ENCODE measurements at places on chromosomes 1 and 21.

GRCh38 chr1:55141295-55141893 is 73.8 kb downstream of the USP24 start:
- DNase-seq, result no peak

DNA sequence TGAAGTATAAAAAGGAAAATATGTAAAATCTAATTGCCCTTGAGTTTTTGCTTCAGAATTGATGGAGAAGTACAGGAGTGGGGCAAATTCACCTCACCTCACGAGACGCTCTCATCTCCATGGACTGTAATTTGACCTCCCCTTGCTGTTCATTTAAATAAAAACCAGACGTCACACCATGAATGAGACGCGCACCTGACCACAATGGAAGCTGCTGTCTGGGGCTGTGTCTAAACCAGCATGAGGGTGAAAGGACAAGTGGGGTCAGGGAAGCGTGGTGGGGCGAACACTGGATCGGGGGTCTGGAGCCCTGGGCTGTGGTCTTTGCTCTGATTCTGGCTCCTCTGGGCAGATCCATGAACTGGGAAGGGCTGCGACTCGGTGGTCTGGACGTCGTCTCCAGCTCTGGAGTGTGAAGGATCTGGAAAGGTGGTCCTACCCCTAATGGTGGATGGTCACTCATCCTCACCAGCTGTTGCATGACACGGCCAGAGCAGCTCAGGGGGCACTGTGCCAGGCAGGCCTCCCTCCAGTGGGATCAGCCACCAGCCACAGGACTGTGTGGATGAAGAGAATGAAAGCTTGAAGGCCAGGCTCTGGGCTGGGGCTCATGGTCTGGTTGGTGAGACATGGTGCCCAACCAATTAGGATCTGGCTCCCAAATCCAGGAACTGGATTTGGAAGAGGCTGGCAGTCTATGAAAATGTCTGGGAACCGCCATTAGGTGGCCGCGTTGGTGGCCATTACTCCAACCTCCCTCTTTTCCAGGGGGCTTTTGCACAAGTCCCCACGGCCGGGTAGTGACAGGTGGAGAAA is 728.6 kb downstream of the PTPRU start:
- DNase-seq, result no peak

GRCh38 chr21:44531606-44532564 is 8.1 kb downstream of the KRTAP10-1 start:
- no peak for DNase-seq

DNA sequence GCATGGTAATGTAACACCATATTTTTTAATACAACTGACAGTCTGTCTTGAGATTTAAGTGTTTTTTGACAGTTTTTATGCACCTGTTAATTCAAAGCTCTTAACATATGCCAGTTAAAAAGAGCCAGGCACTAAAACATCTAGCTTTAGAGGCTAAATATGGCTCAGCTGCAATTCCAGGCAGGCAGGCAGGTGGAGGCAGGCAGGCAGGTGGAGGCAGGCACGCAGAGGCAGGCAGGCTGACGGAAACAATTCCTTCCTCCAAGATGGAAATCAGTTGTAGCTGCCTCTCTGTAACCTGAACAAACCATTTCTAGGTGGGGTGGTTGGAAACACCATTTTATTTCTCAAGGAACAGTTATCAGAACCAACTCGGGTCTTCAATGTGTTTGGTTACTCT is 51.2 kb downstream of the GORAB start:
- no peak for DNase-seq

GRCh38 chr21:33230545-33231324 is 997 bp downstream of the IFNAR2 start:
- DNase-seq, result peak; percentile 11

- DNase-seq, result no peak
Measured at GRCh38 chr1:19866029-19866428, 16.2 kb upstream of the OTUD3 start.

GRCh38 chr1:223702735-223703667 is 9.3 kb upstream of the CAPN2 start:
- no peak for DNase-seq

DNA sequence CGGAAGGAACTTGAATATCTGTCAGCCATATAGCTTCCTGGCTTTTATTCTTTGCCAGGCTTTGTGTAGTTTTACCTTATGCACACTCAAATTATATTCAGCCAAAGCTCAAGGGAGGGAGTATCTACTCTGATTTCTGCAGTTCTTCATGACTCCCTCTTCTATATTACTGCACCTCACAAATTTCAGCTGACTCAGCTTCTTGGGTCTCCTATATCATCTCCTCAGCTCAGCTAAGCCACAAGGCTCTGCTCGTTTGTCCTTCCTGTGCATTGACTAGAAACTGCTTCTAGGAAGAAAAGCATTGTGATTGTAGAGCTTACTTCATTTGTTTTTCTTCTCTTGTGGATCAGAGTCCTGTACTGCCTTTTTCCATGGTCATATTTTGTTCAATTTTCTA is 37.4 kb downstream of the BTBD8 start:
- no peak for DNase-seq

DNA sequence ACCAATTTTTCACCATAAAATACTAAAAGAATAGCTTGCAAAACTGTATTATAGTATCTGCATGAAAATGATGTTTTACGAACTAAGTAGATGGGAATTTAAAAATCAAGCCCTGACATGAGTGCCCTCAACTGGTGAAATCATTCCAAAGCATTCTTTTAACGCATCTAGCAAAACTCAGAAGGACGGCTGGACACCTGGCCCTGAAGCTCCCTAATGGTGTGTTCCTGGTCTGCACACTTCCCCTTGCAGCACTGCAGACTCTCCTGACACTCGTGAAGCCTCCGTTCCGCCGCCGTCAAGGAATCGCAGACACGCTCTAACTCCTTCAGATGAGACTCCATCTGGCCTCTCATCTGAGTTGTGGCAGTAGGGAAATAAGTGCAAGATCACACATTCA is 39.9 kb downstream of the ODF2L start:
- DNase-seq, result no peak

- DNase-seq, result no peak
Measured at GRCh38 chr1:13517193-13517812, 3.5 kb upstream of the LRRC38 start.

GRCh38 chr1:232334811-232335210 is 295.1 kb downstream of the SIPA1L2 start:
- no peak for DNase-seq

GRCh38 chr1:33782776-33783175 is 81.1 kb upstream of the HMGB4 start:
- DNase-seq, result no peak

- no peak for DNase-seq
Measured at GRCh38 chr1:85289207-85289847, 12.9 kb upstream of the BCL10 start.

DNA sequence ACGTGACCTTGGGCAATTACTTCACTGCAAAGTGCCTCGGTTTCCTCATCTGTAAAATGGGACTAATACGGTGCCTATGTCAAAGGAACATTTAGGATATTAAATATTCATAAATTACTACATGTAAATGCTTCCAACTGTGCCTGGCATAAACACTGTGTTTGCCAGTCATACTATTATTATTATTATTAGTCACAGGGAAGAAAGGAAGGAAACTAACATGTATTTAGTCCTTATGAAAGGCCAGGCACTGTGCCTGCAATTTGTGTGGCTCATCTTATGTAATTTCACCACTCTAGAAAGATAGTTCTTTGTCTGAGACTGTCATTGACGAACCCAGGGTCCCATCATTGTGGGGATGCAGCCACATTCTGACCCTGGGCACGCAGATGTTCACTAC is 45.0 kb downstream of the EPHB2 start:
- DNase-seq, result no peak

- no peak for DNase-seq
Measured at GRCh38 chr1:226425431-226426031, 17.6 kb upstream of the PARP1 start.
